Stromal cell of bone marrow (primary cell): ENCODE measurements at places on chromosomes 6 and 20.

DNA sequence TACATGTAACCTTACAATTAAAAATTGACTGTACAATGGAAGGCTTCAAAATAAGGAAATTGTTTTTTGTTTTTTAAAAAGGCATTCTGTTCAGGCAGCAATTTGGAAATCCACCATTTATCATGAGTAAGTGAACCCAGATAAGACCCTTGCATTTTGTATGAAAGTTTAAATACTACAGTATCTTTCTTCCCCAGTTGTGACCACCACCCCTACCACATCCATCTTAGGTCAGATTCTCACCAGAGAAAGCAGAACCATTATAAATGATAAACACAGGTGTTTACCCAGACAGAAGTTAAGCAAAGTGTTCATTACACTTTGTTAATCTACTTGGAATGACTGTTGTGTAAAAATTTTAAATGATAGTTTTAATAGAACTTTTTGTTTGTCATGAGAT lies 20.2 kb downstream of the SENP6 start:
- DNase-seq, result no peak

GRCh38 chr6:85465762-85466161 lies 15.9 kb downstream of the NT5E start:
- DNase-seq, result no peak

DNA sequence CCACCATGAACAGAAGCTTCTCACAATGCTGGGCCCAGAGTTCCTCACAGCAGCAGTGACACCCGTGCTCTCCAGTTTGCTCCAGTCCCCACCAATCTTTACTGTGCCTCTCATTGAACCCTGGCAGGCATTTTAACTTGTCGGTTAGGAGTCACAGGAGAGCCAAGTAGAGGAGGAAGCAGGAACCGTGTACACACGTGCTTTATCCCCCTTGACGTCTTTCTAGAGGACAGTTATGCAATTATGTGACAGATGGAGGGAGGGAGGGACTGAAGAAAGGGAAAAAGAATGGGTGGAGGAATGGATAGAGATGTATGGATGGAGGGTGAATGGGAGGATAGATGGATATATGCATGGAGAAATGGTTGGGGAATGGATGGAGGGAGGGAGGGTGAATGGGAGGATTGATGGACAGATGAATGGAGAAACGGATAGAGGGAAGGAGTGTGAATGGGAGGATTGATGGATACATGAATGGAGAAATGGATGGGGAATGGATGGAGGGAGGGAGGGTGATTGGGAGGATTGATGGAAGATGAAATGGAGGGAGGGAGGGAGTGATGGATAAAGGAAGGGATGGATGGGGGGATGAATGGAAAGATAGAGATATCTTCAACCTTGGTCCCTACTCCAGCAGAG lies 26.0 kb downstream of the RBM38 start:
- no peak for DNase-seq

DNA sequence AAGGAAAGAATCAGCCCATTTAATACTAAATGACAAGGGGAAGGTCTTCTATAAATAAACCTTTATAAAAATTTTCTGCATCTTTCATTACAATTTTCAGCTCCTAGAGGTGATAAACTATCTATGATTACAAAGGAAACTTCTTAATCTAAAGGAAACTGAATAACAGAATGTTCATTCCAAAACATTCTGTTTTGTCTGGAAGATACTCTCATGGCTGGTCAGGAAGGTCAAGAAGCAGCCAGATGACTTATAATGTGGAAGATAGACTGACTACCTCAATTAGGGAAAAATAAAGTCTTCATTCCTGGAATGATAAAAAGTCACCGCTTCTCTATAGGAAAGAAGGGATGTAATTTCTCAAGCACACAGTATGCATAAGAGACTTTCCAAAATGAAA lies 131.3 kb downstream of the GMDS start:
- no peak for DNase-seq

GRCh38 chr6:43938178-43939105 lies 168.4 kb downstream of the VEGFA start:
- no peak for DNase-seq

DNA sequence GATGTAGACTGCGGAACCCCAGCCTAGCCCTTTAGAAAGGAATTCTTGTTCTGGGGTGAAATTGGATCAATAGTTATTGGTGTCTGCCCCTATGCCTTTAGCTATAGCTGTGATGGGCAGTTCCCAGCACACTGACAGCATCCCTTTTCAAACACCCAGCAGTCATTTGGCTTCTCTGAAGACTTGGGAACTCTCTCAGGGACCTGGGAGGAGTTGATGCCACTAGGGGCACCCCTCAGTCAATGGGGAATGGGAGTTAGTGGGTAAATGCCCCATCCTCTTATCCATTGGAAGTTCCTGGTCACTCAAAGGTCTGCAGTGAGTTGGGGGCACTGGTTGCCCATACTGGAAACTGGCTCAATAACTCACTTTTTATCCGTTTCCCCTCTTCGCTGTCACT lies 31.6 kb upstream of the CSNK2A1 start:
- DNase-seq, result no peak

DNA sequence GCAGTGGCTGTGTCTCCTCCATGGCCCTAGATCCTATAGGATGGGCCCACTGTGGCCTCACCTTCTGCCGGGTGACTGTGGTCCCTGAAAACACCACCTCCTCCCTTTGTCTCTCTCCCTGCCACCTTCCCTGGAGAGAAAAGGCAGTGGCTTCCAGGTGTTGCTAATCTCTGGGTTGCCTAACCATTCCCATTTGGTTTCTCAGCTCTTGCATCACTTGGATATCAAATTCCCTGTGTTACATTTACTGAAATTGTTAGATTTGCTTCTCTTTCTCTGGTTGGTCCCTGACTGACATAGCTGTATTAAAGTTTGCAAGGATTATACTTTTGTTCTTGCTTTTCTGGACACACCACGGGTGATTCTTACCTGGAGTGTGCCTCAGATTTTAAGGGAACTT lies 9.3 kb upstream of the ZFP64 start:
- no peak for DNase-seq

- DNase-seq, result no peak
Observed at GRCh38 chr6:5566718-5567117, 305.4 kb downstream of the FARS2 start.

- DNase-seq, result no peak
Observed at GRCh38 chr20:64133951-64134407, 26.6 kb upstream of the NPBWR2 start.

DNA sequence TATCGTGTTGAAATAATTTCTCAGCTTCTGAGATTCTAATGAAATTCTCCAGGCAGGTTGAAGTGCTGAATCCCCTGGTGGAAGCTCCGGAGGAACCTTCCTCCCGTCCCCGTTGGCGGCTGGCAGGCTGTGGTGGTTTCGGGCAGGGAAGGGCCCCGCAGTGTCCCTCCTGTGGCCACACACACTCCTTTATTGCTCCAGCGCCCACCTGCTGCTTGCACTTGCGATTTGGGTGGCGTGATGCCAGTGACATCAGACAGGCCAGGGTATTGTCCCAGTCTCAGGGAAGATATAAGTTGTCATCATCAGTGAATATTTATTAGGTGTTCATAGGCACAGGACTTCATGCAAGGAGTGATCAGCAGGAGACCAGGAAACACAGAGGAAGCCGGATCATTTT lies 530.4 kb downstream of the QKI start:
- DNase-seq, result no peak

- DNase-seq, result no peak
Observed at GRCh38 chr20:62782893-62783278, 13.4 kb upstream of the MRGBP start.

DNA sequence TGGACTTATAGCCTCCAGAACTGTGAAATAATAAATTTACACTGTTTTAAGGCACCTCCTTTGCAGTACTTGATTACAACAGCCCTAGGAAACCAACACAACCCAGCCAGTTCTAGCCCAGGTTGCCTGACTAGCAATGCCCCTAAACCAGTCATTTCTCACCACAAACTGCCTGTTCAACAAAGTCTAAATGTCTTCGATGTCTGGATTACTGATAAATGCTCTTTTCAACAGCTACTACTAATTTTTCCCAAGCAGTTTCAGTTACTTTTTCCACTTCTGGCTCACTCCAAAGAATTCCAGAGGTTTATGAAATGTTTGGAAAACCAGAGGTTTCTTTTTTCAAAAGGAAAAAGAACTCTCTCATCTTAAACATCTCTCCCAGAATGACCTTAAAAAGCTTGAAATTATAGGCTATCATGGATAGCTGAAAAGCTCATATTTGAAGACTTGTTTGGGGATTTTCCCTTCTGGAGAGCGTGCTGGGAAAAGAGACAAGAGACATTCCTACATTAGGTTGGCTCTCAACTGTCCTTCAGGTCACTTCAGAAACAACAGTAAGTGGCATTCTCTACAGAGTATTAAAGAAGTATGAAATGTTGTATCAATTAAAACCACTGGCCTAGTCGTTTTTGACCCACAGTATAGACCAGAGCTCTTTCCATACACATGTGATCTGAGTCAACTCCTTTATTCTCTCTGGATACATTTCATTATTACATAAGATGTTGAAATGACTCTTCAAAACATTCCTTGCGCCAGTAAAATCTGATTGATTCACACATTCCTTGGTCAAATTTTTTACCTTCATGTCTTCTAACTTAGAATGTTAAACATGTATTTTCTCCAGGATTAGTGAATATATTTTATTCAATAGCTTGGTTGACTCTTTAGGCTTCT lies 265.9 kb downstream of the COL12A1 start:
- no peak for DNase-seq

- DNase-seq, result no peak
Observed at GRCh38 chr6:43455531-43456428, at the start of gene DLK2. TSS of gene DLK2 (minus strand) at chr6:43455548. CDS start at chr6:43454825, 723 bp downstream.

DNA sequence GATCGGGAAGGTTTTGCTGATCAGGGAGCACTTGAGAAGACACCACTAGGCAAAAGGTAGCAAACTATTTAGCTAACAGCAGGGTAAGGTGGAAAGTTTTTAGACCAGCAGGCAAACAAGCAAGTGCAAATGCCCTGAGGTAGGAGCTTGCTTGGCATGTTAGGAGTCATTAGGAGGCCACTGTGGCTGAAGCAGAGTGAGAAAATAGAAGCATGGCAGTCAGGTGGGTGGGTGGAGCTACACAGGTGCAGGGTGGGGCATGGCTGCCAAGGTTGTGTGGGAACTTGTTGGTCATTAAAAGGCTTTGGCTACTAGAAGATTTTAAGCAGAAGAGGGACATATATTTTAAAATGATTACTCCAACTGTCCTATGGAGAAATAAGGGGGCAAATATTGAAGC lies 77.3 kb downstream of the EDN1 start:
- DNase-seq, result no peak

DNA sequence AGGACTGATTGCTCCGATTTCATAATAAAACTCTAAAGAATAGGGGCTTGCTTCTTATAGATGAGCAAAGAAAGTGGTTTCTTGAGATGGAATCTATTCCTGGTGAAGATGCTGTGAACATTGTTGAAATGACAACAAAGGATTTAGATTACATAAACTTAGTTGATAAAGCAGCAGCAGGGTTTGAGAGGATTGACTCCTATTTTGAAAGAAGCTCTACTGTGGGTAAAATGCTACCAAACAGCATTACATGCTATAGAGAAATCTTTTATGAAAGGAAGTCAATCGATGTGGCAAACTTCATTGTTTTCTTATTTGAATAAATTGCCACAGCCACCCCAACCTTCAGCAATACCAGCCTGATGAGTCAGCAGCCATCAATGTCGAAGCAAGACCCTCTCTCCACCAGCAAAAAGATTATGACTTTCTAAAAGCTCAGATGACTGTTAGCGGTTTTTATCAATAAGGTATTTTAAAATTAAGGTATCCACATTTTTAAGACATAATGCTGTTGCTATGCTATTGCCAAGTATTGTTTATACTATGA lies 12.7 kb upstream of the MTRF1L start:
- no peak for DNase-seq

- no peak for DNase-seq
Observed at GRCh38 chr6:124604719-124605118, 357.5 kb upstream of the RNF217 start.

- DNase-seq, result no peak
Observed at GRCh38 chr20:33443006-33443511, 504 bp downstream of the SNTA1 start.

DNA sequence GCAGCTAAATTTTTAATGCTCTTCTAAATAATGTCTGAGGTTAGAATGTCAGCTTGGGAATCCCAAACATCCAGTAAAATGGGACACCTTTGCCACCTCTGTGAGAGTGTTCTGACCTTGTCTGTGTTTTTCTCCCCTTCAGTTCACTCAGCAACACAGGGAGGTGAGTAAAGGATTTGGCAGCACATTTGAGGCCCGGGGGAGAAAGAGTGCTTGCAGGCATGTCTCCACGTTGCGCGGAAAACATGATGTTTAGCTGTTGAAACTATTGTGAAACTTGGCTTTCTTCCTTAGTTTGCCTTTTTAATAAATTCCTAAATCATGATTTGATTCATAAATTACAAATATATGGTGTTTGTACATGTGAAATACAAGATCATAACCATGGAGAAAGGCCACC lies 707.8 kb upstream of the FLRT3 start:
- peak; percentile 33 for DNase-seq

- DNase-seq, result peak; percentile 11
Observed at GRCh38 chr6:9646342-9647070, 768.4 kb downstream of the TFAP2A start.

- DNase-seq, result no peak
Observed at GRCh38 chr20:51313358-51313827, 229.1 kb downstream of the NFATC2 start.
